NCI-H526 (cell line): ENCODE measurements at places on chromosomes 2 and 18.

- DNase-seq = peak; percentile 70
These were observed 45.9 kb downstream of the ST6GAL2 start for GRCh38 chr2:106839849-106840595.

GRCh38 chr2:233012301-233012971 lies 620 bp downstream of the NGEF start:
- DNase-seq = no peak

DNA sequence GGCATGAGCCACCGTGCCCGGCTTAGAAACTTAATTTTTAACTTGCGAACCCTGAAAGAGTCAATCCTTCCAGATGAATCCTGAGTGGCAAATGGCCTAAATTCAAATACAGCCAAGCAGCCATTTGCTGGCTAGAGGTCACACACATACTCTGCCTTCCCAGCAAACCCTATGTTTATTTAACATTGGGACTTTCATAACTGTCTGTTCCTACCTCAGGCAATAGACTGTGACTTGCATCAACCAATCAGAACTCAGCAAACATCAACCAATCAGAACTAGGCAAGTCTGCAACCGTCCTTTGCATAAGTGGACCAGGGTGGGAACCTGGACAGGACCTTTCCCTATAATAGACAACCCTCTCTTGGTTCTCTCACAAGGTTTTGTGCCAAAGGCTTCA lies 127.5 kb downstream of the DTNB start:
- DNase-seq = no peak

- DNase-seq = no peak
These were observed 10.0 kb downstream of the PCARE start for GRCh38 chr2:29064346-29064715.

DNA sequence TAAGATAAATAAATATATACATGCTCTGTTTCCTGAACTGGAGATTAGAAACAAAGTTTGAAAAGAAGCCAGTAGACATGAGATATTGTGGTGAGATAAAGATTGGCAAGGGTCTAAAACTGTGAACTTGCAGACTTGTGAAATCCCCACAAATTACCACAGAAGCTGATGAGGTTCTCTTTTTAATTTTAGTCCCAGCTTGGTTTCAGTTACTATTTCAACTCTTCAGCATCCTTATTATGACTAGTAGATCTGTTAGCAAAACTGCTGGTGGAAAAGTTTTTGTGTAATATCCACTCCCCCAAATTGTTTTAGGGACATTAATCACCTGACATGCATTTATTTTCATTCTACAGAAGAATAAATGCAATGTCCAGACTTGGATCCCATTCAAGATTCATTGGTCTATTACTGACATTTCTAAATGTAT lies 20.8 kb downstream of the RASGRP3 start:
- no peak for DNase-seq

DNA sequence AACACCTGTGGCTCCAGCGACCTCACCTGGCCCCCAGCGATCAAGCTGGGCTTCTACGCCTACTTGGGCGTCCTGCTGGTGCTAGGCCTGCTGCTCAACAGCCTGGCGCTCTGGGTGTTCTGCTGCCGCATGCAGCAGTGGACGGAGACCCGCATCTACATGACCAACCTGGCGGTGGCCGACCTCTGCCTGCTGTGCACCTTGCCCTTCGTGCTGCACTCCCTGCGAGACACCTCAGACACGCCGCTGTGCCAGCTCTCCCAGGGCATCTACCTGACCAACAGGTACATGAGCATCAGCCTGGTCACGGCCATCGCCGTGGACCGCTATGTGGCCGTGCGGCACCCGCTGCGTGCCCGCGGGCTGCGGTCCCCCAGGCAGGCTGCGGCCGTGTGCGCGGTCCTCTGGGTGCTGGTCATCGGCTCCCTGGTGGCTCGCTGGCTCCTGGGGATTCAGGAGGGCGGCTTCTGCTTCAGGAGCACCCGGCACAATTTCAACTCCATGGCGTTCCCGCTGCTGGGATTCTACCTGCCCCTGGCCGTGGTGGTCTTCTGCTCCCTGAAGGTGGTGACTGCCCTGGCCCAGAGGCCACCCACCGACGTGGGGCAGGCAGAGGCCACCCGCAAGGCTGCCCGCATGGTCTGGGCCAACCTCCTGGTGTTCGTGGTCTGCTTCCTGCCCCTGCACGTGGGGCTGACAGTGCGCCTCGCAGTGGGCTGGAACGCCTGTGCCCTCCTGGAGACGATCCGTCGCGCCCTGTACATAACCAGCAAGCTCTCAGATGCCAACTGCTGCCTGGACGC lies 4.9 kb downstream of the GPR35 start:
- DNase-seq = no peak

DNA sequence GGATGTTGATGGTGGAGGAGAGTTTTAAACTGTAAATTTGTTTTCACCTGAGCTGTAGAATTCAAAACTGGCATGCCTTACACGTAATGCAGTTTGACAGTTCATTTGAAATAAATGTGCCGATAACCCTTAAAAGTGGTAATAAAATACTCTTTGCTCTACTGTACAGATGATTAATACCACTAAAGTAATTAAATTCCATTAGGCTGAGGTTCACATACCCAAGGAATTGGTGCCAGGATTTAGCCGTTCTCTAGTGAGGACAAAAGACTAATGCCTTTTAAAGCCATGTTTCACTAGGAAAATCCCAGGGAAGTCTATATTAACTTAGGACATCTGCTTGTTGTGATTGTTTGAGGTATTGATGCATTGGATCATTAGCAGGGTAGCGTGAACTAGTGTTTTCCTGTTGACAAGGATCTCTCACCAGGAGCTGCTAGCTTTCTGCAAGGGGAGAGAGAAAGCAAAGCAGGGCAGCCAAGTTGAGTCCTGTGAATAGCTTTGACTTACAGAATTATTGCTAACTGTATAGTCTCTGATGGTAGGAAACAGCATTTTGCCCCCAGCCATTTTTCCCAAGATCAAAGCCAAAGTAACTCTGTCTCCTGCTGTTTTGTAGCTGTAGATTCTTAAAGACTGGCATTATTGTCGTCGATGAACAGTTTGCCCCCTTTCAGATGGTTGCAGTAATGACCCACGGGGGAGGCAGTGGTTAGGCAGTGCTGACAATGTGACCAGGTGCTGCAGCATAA lies 280.9 kb upstream of the FANCL start:
- no peak for DNase-seq

DNA sequence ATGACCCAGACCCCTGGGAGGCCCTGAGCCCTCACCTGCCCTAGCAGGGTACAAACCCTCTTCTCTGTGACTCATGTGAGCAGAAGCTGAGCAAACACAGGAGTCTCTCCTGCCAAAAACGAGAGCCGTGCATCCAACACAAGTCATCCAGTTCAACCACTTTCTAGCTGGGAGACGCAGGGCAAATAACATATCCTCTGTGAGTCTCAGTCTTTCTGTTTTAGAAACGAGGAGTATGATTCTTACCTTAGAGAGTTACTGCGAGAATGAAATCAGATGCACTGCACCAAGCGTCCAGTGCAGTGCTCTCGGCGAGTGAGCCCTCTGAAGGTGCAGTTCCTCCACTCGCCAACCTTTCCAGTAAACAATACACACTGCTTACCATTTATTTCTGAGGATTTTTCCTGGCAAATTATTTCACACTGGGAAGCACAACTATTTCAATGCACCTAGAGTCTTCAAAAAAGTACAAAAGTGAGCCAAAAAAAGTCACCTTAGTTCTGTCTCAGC lies 331.8 kb upstream of the MYT1L start:
- peak; percentile 44 for DNase-seq

- no peak for DNase-seq
These were observed 4.1 kb upstream of the LPIN1 start for GRCh38 chr2:11742317-11742701.

DNA sequence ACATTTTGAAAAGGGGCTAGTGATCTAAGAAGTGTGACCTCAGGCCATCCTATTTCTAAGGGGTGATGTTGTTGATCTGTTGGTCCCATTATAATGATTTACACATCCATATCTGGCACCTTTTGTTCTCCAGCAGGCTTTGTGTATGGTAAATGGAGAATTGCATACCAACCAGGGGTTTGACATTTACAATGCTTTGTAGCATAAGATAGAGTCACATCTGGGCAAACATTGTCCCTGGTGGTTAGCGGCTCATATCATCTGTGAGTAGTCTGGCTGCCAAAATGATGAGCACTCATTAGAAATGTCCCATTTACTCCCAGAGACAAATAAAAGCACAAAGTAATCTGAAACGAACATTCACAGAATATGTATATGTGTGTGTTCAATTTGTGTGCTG lies 1775.5 kb upstream of the CELF4 start:
- no peak for DNase-seq

- no peak for DNase-seq
These were observed 102.7 kb downstream of the PTRHD1 start for GRCh38 chr2:24690524-24690923.

DNA sequence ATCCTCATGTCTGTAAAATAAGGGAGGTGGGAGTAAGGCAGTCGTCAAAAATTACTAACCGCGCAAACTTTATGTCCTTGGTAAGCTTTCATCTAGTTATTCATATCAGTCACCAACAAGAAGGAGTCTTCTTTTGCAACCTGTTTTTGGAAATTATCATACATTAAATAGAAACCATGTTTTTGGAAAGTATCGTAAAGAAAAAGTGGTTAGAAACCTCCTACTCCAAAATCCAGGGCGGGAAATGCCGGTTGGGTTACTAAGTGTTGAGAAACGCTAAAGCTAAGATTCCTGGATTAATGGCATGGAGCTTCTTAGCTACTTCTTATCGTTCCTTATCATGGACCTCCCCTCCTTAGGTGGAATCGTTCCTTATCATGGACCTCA lies 778 bp downstream of the BBS5 start:
- DNase-seq = no peak

DNA sequence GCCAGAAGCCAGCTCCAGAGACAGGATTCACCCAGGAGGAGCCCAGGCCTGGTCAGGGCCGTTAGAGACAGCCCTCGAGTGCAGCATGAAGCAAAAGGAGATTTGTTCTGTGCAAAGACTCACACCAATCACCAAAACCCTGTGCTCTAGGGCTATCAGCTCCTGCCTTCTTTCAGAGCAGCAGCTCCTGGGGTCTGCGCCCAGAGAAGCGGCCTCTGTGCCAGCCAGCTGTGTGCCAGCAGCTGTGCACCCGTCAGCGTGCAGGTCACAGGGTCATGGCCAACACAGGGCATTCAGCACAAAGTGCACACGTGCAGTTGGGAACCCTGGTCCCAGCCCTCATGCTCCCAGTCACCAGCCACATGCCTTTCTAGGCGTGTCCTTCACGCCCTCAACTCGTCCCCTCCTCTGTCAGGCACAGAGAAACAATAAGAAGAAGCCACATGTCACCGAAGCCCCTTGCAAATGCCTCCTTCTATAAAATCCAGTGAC lies 49.3 kb downstream of the ZNF516 start:
- DNase-seq = no peak

GRCh38 chr2:216553093-216553478 lies 54.4 kb downstream of the RPL37A start:
- DNase-seq = no peak

GRCh38 chr2:197506658-197507057 lies 6.5 kb downstream of the HSPE1 start:
- DNase-seq = no peak

DNA sequence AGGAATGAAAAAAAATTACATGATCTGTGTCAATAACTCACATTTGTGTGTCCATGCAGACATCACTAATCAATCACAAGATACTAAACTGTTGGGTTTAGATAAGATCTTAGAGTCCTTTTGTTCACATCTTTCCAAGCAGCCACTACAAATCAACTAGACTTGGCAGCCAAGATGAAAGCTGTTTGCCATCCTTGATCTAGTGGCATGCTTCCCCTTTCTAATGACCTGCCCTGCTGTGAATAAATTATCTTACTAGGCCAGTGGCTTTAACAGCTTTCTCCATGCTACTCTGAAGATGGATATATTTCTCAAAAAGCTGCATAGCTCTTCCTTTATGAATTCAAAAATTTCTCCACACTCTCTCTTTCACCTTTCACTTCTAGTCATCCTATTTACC lies 1338.0 kb upstream of the ACVR2A start:
- no peak for DNase-seq

GRCh38 chr2:230347659-230348305 lies 20.8 kb downstream of the SP140L start:
- no peak for DNase-seq

- no peak for DNase-seq
These were observed 20.3 kb downstream of the MYO1B start for GRCh38 chr2:191265311-191266170.

- DNase-seq = no peak
These were observed 25.6 kb downstream of the MARCHF7 start for GRCh38 chr2:159737917-159738296.

DNA sequence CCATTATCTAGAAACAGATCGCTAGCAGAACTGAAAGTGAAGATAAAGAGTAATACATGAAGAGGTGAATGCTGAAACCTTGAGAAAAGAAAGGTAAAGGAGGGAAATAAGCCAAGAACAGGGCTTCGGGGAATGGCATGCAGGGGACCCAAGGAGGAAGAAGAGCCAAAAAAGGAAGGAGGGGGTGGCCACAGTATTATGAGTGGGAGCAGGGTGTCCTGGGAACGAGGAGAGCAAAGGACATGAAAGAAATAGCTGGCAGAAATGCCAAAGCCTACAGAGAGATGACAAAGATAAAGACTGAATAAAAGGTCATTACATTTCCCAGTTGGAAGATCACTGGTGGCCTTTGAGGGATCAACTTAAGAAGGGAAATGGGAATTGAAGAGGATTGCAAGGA lies 82.9 kb downstream of the ACTR3 start:
- DNase-seq = no peak

DNA sequence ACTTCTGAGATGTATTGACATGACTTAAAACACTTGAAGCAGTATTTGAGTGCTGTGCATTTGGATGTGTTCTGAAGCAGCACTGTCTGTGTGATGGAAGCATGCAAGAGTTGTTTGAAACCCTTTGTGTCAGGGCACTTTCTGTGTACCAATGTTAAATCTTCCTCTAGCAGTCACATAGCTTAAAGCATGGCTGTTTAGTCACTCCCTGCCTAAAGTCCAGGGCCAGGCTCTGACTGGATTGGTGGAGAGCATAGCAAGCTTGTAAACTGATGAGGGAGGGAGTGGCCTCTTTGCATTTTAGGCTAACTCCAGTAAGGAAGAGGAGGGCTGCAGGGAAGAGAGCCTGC lies 73.5 kb downstream of the MYO1B start:
- DNase-seq = peak; percentile 35

DNA sequence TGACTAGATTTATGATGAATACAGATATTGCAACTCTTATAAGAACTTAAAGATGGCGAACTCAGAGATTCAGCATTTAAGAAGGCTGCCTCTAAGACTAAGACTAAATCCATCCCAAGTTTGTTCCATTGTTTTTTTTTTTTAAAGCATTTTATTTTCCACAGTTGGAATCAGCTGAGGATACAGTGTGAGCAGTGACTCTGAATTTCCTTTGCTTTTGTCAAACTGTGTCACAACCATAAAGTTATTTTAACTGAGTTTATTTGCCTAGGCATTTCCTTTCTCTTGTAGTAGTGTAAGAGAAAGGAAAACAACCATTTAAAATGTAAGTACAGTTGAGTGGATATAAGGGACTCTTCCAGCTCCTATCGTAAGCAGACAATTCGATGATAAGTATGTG lies 63.9 kb downstream of the ZEB2 start:
- DNase-seq = no peak

- DNase-seq = no peak
These were observed 38.2 kb downstream of the AOX1 start for GRCh38 chr2:200624026-200624425.

DNA sequence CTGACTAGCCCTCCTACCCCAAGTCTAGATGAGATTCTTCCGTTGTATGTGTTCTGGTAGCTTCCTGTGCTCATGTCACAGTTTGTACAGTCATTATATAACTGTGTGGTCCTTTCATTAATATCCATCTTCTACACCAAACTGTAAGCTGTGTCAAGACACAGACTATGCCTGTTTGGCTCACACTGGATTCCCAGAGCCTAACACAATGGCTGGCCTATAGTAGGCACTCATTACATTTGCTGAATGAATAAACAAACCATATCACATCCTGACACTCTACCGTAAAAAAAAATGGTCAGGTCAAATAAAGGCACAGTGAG lies 72.6 kb downstream of the ANKRD44 start:
- DNase-seq = no peak
